ENCODE measurements at places on chromosomes 7 and 10.
A peak's percentile ranks its signal among the peaks of the same experiment; 100 is the strongest.

DNA sequence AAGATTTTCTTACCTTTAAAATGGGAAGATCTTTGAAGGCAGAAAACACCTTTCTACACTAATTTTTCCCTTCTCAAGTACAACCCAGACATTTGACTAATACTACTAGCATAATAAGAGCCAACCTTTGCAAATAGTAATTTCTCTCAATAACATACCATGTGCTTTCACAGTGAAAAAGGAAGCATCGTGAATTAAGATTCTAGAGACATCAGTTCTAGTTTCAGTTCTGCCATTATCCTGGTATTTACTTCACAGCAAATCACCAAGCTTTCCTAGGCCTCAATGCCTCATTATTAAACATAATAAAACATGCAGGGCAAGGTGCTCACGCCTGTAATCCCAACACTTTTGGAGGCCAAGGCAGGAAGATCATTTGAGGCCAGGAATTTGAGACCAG, 24.9 kb downstream of the GSAP start:
- no peak for DNase-seq

DNA sequence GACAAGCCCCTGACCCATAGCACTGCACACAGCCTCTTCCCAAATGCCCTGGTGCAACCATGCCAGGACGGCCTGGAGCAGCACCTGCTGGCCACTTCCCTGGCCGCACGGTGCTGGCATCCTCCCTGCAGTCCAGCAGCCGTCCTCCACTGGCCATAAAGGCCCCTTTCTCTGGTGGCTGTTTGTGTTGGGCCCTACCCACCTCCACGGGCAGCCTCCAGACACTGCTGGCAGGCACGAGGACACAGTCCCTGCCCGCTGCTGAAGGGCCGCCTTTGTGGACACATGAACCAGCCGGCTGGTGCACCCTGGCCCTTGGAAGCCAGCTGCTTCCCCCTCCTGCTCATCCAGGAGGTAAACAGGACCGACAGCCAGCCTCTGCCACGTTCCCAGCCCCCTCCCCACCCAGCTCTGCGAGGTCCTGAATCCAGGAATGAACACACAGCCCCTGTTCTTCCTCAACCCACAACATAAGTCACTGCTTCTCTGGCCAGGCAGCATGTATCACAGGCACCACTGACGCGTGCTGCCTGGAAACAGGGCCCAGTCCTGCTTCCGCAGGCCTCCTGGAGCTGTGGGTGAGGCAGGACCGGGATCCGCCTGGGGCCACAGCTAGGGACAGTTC, 43.8 kb downstream of the SPOCK2 start:
- DNase-seq = no peak

DNA sequence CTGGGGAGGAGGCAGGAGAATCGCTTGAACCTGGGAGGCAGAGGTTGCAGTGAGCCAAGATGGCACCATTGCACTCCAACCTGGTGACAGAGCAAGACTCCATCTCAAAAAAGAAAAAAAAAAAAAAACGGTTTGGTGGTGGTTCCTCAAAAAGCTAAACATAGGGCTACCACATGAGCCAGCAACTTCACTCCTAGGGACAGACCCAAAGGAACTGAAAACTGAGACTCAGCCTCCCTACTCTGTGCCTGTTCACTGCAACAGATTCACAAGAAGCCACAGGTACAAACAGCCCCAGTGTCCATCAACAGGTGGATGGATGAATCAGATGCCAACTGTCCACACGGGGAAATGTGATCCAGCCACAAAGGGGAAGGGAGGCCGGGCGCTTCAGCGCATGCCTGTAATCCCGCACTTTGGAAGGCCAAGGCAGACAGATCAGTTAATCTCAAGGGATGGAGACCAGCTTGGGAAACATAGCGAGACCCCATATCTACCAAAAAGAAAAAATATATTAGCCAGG, 79.1 kb upstream of the TNRC18 start:
- no peak for DNase-seq

DNA sequence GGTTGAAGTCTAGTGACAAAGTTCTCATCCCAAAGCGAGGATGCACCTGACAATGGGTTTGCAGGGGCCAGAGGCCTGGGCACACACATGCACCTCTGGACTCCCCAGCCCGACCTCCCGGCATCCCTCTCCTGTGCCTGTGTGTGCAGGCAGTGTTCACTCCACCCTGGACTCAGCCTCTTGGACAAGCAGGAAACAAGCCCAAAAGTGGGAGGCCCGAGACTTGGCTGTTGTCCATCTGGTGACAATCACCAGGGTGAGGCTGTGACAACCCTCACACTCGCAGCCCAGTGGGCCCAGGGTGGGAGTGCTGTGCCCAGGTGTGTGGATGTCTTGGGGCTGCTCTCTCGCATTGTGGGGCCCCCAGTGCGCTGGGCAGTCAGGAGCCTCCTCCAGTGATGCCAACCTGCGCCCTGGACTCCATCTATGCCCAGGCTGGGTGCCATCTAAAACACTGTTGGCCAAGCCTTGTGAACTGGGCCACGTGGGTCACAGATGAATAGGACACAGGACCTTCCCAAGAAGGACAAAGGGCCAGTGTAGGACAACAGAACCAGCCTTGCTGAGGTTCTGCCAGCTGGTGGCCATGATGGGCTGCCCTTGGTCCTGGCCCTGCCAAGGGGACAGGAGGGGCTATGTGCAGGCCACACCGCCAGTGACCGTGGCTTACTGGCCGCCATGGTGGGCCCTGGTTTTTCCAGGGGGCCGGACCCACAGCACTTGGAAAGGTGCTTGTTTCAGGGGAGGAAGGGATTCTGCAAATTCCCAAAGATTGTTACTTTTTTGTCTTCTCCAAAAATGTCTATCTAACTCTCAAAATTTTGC, 144.3 kb downstream of the TCERG1L start:
- DNase-seq = no peak

GRCh38 chr10:1205450-1206030, 149.4 kb downstream of the WDR37 start:
- no peak for DNase-seq

DNA sequence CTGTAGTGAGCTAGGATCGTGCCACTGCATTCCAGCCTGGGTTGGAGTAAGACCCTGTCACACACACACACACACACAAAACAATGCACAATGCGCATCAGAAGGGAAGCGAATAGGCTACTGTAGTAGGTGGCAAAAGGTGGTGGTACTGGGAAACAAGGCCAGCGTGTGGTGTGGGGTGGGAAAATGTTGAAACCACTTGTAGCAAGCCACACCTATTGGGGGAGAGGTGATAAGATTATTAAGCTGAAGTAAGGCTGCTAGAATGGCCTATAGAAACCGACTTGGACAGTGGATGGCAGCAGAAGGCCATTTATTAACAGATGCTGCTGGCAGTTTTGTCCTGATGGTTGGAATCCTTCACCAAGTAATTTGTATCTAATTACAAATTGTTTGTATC, 7.2 kb upstream of the CHCHD1 start:
- peak; percentile 43 for DNase-seq

- DNase-seq = peak; percentile 74
These were observed 493.4 kb downstream of the TNS3 start for GRCh38 chr7:47088329-47089067.

GRCh38 chr7:33554576-33554975, 350.8 kb upstream of the BMPER start:
- DNase-seq = no peak

DNA sequence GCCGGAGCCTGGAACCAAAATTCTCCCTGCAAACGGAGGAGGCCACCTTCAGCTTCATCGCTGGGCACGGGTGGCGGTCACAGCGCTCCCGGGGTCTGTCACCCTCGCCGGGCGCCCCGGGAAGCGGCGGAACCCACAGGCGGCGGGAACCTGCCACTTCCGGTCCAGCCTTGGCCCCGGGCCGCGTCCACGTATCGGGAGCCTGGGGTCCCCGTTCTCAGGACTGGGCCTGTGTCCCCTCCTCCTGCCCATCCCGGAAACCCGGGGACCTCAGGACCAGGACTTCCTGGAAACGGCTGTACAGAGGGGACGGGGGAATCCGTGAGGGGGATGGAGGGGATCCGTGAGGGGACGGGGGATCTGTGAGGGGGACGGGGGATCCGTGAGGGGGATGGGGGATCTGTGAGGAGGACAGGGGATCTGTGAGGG, 25.4 kb downstream of the PDGFA start:
- DNase-seq = no peak

- DNase-seq = no peak
These were observed 29.9 kb upstream of the CC2D2B start for GRCh38 chr10:95877881-95878280.

DNA sequence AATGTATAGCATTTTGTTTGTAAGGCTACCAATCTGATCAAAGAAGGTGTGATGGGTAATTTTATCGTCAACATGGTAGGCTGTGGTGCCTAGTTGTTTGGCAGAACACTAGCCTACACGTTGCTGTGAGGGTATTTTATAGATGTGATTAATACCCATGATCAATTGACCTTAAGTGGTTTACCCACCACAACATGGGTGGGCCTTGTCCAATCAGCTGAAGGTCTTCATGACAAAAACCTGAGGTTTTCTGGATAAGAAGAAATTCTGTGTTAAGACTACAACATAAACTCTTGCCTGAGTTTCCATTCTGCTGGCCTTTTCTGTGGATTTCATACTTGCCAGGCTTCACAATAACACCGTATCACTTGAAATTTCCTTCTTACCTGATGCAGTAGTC, 131.8 kb upstream of the PPP1R3A start:
- no peak for DNase-seq

GRCh38 chr7:110358028-110358427, 732.9 kb upstream of the LRRN3 start:
- DNase-seq = peak; percentile 58

All from EH (cell line).